ENCODE measurements at places on chromosomes 4 and X. TPM values are rescaled to one million over a fixed set of nuclear protein-coding genes. Genes with fewer than 3 reads are reported as not detected.

AKAP14 gene
- not detected for polyA plus RNA-seq

CCDC120 gene
- polyA plus RNA-seq, result 2.5 TPM

PAGE2 gene
- polyA plus RNA-seq, result 0.15 TPM

GRCh38 chr4:54542119-54542438, 115.7 kb upstream of the KIT start:
- no peak for DNase-seq

- DNase-seq, result no peak
These were observed 1.0 kb upstream of the UGT8 start for GRCh38 chr4:114597410-114598115.

- no peak for DNase-seq
These were observed 27.7 kb downstream of the FBXO8 start for GRCh38 chr4:174255786-174256185.

- DNase-seq, result peak; percentile 87
These were observed 18.2 kb downstream of the PTTG2 start for GRCh38 chr4:37978248-37978924.

GRCh38 chrX:101062176-101062575, 10.3 kb upstream of the TRMT2B start:
- no peak for DNase-seq

GRCh38 chr4:158102904-158103303, 69.9 kb downstream of the GASK1B start:
- DNase-seq, result no peak

GRCh38 chr4:82713856-82714255, 84.7 kb downstream of the SCD5 start:
- no peak for DNase-seq

GRCh38 chr4:93918856-93919255, 90.3 kb downstream of the ATOH1 start:
- no peak for DNase-seq
